ENCODE measurements at places on chromosomes 11 and 22. TPM values are rescaled to one million over a fixed set of nuclear protein-coding genes. Genes with fewer than 3 reads are reported as not detected.

The NRGN gene
- 4.0 TPM for total RNA-seq

The GLYAT gene
- total RNA-seq = not detected

The MS4A6E gene
- total RNA-seq = 1.3 TPM

The BLID gene
- 4.1 TPM for total RNA-seq

The OR52A1 gene
- total RNA-seq = not detected

The SLC22A9 gene
- total RNA-seq = not detected

The PDE2A gene
- total RNA-seq = 11.4 TPM

The C11orf97 gene
- total RNA-seq = not detected

The MRPL49 gene
- 61.8 TPM for total RNA-seq

The TEX54 gene
- total RNA-seq = not detected

The HORMAD2 gene
- not detected for total RNA-seq

All from ovary (tissue), 10 donors.